ENCODE measurements at places on chromosomes 16 and 17.
A peak's percentile ranks its signal among the peaks of the same experiment; 100 is the strongest.

GRCh38 chr17:41116297-41116696 lies 1.9 kb downstream of the KRTAP4-11 start:
- DNase-seq = no peak

DNA sequence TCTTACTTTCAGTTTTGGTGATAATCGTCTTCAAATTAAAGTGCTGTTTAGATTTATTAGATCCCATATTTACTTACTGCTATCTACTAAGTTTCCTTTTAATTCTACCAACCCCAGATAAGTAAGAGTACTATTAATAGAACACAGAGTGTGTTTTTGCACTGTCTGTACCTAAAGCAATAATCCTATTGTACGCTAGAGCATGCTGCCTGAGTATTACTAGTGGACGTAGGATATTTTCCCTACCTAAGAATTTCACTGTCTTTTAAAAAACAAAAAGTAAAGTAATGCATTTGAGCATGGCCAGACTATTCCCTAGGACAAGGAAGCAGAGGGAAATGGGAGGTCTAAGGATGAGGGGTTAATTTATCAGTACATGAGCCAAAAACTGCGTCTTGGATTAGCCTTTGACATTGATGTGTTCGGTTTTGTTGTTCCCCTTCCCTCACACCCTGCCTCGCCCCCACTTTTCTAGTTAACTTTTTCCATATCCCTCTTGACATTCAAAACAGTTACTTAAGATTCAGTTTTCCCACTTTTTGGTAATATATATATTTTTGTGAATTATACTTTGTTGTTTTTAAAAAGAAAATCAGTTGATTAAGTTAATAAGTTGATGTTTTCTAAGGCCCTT lies 56.8 kb downstream of the HLF start:
- DNase-seq = no peak

DNA sequence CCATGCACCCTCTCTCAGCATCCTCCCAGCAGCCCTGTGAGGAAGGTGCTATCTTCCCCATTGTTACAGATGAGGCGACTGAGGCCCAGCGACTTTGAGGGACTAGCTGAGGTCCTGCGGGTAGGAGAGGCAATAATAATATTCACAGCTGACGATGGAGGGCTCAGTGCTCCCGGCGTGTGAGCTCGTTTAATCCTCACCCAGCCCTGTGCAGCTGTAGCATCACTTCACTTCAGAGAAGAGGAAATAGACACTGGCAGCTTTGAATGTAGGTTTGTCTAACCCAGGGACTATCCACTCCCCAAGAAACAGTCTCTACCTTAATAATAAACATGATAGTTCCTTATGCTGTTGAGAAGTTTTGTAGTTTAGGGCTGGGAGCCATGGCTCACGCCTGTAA lies 21.6 kb downstream of the LASP1 start:
- DNase-seq = no peak

DNA sequence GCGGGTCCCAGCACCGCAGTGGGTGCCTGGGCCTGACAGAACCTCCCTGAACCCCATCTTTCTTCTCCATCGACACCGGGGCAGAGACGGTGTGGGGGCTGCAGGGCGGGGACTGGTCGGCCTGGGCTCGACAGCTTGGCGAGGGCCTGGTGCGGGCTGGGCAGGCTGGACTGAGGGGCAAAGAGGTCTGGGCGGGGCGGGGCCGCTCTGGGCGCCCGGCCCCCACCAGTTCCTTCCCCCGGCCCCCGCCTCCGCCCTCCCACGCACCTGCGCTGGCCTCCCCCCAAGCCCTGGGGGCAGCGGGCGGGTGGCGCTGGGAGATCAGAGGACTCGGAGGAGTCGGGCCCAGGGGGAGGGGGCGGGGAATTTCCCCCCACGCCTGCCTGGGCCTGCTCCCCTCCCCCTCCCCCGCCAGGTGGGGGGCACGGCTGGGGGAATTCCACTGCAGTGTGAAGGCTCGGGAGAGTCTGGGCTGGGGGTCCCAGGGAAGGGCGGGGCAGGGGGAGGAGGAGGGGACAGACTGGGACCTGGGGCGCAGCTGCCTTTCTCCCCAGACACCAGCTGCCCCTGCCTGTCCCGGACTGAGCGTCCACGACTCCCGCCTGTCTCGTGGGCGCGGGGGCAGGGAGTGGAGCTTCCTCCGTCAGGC lies 877 bp upstream of the KREMEN2 start:
- DNase-seq = no peak

- no peak for DNase-seq
These were observed 1.5 kb downstream of the PSMD7 start for GRCh38 chr16:74298104-74298503.

DNA sequence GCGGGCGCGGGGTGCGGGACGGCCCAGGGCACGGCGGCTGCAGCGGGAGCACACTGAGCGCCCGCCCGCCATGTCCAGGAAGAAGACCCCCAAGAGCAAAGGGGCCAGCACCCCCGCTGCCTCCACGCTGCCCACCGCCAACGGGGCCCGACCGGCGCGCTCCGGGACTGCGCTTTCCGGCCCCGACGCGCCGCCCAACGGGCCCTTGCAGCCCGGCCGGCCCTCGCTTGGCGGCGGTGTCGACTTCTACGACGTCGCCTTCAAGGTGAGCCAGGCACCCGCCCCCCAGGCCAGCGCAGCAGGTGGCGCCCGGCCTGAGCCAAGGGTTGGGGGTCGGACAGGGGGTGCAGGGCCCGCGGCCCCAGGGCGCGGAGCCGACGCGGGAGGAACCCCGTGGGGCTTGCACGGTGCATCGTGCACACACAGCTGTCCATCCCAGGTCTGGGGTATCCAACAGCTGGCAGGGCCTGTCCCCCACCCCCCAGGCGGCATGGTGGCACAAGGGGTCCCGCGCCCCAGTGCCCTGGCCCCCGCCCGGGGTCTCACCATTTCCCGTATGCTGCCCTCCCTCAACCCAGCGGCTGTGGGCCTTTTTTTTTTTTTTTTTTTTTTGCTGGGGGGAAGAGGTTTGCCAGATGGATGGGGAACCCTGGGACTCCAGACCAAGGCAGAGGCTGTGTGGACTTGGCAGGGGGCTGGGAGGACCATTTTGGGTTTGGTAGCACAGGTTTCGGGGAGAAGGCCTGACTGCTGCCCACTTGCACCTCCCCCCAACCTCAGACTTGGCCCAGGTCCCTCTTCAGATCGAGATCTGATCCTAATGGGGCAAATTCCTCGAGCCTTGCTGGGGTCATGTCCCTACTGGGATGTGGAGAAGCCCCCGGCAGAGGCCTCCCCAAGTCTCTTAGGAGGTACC lies 547 bp downstream of the RAB26 start:
- no peak for DNase-seq

- DNase-seq = no peak
These were observed 12.8 kb upstream of the NGFR start for GRCh38 chr17:49482144-49482817.

DNA sequence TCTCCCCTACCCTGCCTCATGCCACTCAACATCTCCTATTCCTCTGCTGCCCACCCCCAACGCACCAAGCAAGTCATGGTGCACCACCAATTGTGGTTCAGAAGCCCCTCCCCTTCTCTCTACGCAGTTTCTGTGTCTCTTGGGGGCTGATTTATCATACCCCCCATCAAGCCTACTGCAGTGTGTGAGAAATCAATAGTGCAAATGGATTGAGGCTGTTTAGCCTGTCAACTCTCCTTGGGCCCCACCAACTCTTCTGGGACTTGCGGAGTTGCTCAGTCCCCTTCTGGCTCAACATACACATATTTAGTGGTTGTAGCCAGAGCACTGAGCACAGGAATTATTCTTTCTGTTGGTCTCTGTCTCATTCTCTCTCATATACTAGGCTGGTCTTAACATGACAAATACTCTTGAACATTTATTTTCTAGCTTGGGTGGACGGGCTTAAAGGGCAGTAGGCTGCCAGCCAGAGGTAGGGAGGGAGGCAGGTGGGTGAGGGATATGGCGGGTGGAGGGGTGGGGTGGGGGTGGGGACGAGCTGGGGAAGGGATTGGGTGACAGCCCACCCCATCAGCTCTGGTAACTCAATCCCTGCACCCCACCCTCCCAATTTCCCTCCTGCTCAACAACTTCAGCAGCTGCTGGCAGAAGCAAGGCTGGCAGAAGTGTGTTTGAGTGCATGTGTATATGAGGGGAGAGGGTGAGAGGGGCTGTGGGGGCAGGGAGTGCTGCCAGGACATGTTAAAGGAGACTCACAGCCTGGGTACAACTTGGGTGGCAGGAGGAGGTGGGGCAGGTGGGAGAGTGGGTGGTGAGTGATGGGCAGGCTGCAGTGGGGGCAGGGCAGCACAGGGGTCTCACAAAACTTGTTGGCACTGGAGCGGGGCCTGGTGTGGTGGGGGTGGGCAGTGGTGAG lies 4.9 kb downstream of the RARA start:
- no peak for DNase-seq

DNA sequence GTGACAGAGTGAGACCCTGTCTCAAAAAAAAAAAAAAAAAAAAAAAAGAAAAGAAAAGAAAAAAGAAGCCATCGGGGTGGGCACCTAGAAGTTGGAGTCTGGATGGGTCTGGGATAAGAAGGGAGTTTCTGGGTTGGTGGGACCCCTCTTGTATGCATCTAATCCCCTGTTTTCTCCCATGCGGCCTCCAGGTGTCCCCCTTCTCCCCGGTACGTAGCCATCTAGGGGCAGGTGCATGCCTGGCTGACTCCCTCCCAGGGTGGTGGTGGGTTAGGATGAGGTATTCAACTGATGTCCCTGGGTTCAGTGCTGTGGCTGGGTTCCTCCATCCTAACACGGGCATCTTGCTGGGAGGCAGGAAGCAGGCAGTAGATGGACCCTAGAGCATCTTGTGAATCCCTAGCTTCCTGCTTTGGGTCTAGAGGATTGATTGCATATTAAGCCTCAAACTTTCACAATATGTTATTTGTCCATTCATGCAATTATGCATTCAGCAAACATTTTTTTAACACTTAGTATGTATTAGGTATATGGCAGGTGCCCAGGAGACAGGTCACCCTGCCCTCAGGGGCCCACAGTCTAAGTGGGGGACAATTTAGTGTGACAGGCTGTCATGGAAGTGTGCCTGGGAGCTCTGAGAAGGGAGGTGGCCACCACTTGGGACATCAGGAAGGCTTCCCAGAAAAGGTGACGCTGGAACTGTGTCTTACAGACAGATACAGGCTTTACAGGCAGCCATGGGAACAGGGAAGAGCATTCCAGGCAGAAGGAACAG lies 13.1 kb downstream of the FMNL1 start:
- no peak for DNase-seq

DNA sequence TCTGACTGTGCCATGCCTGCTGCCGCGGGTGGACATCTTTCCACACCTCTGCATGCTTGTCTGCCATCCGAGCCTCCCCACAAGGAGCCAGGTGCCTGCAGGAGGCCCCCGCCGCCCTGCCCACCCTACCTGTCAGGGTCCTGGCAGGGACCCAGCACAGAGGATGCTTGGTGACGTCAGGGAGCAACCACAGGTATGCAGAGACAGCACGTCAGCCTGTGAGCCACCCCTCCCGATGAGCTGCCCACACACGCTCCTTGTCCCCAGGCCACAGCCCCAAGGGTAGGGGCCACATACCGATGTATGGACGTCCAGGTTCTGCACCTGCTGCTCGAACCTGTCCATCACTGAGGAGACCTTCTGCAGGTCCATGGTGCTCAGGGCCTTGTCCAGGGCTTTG lies 10.6 kb downstream of the CHMP1A start:
- DNase-seq = no peak

GRCh38 chr16:46650254-46650623 lies 29.1 kb upstream of the SHCBP1 start:
- DNase-seq = no peak

GRCh38 chr17:50816771-50817751 lies 18.3 kb upstream of the WFIKKN2 start:
- peak; percentile 25 for DNase-seq

GRCh38 chr16:24540602-24541210 lies 1.3 kb downstream of the RBBP6 start:
- DNase-seq = no peak

GRCh38 chr16:77191259-77191969 lies 424 bp downstream of the MON1B start:
- DNase-seq = no peak

DNA sequence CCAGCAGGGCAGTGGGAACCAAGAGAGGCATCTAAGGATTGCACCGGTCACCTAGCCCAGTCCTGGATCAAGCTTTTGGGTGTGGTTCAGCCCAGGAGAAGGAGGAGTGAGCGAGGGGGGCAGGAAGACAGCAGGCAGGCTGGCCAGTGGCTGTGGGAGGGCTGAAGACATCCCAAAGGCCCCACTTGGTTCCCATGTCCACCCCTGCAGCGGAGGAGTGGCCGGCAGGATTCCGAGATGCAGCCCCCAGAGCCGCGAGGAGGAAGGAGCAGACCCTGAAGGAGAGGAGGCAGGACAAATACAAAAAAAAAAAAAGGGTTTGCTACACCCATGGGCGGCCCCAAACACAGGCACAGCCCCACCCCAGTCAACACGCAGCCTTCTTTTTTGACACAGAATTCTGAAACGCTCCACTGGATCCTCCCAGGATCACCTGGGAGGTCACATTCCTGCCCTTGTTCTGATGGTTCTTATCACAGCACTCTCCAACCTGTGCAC lies 1.1 kb upstream of the SLC47A2 start:
- DNase-seq = no peak

DNA sequence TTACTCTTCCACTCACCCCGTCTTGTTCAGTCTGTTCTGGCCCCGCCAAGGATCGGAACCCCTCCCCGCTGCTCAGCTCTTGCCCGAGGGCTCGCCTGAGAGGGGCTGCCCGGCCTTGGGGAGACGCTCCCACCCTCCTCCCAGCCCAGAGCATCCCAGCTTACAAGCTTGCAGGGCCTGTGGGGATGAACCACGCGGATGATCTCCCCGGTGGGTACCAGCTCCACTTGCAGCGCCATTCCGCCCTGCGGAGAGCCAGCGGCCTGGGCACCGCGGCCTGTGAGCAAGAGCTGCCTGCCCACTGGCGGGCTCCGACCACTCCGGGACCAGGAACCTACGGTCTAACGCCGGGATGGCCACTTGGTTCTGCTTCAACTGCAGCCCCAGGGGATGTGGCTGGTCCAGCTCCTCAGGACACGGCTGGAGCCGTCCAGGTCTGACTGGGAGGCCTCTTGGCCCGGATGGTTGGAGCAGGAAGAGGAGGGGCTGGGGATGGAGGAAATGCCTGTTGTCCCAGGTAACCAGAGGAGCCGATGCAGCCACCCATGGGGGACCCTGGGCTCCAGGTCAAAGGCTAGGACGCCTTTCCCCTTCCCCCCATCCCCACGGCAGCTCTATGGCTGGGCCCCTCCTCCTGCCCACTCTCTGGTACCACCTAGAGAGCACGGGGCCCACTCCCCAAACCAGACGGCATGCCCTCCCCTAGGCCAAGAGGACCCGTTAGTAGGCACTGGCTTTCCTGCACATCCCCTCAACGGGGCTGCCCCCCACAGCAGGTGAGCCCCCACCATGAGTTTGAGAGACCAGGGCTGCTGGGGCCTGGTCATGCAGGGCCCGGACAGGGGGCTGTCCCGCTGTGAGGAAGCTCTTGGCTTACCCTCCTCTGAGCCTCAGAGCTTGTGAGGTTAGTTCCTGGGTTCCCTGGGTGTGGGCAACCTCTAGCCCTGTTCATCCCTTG lies at the start of gene MYO1C:
MYO1C (minus strand) TSS at position 438 of the 958 bp plus-strand sequence; CDS start at position 239, 199 bp downstream.
- no peak for DNase-seq

DNA sequence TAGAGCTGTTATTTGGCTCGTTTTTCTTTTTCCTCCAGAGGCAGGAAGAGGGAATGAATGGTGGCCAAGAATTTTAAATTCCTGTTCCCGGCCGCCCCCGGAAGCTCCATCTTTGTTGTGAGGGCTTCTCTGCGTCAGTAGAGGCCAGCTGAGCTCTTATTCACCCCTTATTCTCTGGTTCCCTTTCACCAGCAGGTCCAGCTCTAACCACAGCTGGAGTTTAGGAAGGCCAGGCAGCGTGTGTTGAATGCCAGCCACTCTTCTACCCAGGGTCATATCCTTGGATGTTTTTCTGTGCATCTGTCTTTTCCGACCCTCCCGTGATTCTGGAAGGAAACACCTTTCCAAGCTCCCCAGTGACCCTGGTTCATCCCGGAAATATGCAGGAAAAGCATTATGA lies 570.5 kb downstream of the WWOX start:
- DNase-seq = no peak
